ENCODE measurements at places on chromosomes 5 and 9.

DNA sequence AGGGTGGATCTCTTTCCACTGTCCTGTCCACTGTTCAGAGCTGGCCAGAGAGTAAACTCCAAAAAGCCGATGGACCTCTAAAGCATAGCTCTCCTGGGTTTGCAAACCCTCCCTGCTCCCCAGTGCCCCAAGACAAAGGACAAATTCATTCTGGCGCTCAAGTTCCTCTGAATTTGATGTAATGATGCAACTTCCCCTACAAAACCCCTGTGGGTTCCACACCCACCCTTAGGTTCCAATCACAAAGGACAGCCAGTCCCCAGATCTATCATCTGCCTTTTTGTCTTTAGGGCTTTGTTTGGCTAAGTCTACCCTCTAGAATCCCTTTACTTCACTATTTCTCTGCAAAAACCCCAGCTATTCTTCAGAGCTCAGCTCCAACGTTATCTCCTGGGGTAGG lies 57.4 kb upstream of the SLC25A51 start:
- DNase-seq: peak; percentile 84

GRCh38 chr9:73981405-73981804 lies 515.7 kb upstream of the RORB start:
- DNase-seq: no peak

DNA sequence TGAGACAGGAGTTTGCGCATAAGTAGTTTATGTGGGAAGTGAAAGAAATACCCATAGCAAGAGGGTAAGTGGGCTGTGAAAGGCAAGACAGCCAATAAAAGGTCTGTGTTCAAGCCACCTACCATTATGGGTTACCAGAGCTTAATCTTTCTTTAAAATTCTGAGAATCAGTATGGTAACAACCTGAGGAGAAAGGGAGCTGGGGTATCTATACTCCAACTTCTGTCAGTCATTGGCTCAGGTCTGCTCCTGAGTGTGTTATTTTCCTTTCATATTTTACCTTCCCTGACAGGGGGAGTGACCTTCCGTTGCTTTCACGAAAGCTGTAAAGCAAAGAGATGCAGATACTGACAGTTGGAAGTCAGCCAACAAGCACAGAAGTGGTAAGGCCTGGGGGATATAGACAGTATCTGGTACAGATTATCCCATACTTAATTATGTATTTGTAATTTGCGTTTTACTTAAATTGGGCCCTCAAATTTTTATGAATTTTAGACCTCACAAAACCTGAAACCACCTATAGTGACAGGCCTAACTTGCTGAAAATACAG lies 233.4 kb downstream of the RAB3C start:
- no peak for DNase-seq

DNA sequence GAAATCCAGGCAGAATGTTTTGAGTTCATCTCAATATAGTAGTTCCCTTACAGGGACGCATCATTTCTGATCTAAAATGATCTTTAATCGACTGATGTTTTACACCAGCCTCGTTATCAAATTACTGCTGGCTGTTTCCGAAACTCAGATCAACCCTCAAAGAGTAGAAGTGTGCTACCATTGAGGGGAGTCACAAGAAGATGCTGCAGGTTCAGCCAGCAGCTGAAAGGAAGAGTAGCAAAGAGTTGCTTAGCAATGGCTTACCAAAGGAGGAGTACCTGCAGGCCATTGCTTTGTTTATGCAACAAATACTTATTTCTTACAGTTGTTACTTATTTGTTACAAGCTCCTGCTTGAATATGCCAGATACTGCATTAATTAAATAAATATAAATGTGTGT lies 144.1 kb downstream of the EBF1 start:
- DNase-seq: no peak

- DNase-seq: no peak
Measured at GRCh38 chr5:74497706-74498105, 142.8 kb downstream of the ENC1 start.

- DNase-seq: no peak
Measured at GRCh38 chr5:160703547-160704189, 148.3 kb downstream of the ATP10B start.

DNA sequence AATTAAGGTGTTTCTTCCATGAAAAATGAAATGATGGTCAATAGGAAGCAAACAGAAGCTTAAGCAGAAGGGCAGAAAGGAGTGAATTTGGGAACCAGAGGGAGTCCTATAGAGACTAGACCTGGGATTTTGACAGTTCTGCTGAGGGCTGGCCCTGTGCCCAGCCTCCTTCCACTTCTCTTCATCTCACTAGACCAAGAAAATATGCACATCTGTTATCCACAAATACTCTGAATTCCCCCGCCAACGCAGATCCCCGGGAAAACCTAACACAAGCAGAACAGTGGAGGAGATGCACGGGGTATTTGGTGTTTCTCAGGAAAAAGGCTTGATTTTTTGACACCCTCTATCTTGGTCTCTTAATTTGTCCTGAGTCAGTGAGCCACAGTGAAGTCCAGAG lies 22.7 kb downstream of the GRIA1 start:
- no peak for DNase-seq

- peak; percentile 92 for DNase-seq
Measured at GRCh38 chr5:124963236-124963919, 216.9 kb upstream of the ZNF608 start.

DNA sequence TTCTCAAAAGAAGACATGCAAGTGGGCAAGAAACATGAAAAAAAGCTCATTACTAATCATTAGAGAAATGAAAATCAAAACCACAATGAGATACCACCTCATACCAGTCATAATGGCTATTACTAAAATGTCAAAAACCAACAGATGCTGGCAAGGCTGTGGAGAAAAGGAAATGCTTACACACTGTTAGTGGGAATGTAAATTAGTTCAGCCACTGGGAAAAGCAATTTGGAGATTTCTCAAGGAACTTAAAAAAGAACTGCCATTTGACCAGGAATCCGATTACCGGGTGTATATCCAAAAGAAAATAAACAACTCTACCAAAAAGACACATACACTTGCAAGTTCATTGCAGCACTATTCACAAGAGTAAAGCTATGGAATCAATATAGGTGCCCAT lies 595.4 kb upstream of the RIOK2 start:
- DNase-seq: no peak

GRCh38 chr9:121551985-121552753 lies 52.5 kb upstream of the GGTA1 start:
- peak; percentile 32 for DNase-seq

DNA sequence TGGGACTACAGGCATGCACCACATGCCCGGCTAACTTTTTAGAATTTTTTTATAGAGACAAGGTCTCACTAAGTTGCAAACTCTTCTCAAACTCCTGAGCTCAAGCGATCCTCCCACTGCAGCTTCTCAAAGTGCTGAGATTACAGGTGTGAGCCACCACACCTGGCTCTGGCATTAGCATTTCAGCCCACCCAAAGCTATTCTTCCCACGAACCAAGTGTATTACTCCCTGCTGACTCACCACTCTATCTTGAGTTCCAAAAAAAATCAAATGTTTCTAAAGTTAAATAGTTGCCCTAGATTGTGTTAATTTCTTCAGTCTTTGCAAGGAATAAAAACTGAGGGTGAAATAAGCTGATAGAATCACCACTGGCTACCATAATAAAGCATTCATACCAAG lies 205.5 kb downstream of the ARRDC3 start:
- no peak for DNase-seq

DNA sequence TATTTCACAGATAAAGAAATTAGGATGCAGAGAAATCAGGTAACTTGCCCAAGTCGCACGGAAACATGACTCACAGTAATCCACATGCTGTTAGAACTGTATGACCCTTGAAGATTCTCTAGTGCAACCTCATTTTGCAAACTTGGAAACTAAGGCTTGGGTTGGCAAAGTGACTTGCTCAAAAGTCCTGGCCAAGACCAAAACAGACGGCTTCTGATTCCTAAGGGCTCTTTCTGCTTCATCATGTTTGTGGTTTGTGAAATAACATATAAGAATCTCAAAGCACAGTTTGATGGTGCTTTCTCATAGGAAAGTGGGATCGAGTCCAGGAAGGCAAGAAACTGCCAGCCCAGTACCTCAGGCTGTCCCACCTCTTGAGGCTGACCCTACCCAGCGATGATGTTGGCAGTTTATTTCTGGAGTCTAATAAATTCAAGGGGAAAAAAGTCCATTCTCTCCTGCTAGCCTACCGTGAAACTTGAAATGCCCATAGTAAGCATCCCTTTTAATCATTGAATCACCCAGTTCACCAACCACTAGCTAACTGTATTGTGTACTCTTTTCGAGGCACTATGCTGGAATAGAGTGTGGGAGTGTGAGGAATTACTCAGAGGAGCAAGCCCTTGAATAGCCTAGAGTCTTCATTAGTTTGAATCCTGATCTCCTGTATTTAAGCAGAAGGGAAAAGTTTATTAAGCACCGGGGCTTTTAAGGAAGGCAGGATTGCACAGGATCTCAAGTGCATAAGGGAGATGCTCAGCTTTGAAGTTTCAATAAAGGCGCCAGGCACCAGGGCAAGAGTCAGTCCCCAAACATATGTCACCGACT lies 14.1 kb downstream of the CAPSL start:
- no peak for DNase-seq

DNA sequence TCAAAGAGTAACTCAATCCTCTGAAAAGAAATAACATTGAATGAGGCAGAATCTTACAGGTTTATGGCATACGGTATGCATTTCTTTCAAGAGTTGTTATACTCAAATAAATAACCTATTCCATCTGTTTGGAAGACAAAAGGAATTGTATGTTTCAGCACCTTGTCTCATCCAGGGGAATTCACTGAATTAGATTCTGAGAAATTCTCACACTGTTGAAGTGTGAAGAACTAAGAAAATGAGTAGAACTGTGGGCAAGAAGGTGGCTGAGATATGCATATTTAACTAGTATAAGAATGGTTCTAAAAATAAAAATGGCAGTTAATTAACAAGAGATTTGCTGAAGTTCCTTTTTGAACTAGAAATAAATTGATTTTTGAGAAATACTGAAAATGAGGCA lies 279.3 kb upstream of the DAP start:
- no peak for DNase-seq

DNA sequence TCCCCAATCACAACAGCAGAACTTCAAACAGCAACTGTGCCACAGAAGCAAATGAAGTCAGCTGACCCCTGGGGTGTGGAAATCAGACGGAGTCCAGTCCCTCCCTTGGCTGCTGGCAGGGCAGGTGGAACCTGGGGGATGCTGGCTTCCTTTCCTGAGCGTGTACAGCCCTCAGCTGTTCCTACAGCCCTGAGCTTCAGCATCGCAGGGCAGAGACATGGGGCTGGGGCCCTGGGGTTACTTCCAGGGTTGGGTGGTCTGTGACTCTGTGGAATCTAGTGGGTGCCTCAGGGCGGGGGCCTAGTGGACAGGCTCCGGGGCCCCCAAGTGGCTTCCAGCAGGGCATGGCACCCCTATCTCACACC lies 7.3 kb upstream of the RXRA start:
- DNase-seq: no peak

DNA sequence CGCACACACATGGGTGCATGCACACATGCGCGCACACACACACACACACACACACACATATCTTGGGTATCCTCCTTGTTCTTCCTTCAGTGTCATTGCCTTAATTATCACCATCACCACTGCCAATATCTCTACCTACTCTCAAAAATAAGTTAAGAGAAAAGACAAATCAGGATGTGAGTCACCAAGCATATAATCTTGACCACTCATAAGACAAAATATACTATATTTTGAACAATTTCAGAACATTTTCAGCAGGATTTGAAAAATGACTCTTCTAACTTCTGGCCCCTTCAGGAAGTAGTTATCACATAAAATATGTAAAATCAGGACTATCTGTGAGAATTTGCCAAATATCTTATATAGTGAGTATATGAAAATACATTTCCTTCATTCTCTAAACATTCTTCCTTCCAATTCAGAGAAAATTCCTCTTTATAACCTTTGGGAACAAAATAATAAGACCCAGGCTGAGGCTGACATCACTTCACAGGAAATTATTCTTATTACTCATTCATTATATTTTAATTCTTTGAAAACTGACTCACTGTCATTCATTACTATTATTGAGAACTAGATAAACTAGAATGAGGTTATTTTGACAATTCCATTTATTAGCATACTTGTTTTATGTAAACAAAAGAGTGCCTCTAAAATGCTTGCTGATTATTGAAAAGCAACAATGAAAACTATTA lies 772.0 kb upstream of the ACO1 start:
- DNase-seq: no peak

DNA sequence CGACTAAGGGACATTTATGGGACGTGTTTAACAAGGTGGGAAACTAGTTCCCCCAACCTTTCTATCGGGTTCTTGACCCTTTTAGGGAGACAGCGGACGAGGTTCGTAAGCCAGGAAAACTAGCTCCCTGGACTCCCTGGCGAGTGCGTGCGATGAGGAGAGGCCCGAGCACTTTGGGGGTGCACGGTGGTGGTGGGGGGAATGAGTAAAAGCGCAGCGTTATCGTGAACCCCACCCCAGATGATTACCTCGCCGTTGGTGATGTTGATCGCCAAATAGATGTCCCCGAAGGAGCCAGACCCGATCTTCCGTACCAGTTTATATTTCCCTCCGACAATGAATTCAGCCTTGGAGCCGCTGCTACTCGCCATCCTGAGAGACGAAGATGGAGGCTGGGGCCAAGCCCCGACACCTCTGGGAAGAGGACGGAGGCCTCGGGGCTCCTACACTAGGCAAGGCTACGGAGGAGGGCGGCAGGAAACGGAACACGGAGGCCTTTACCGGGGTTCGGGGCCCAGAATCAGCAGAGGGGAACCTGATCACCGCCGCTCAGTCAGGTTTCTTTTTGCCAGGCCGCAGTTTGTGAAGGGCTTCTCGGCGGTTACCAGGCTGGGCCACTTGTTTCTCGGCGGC lies 529 bp downstream of the CSNK1A1 start:
- peak; percentile 7 for DNase-seq

DNA sequence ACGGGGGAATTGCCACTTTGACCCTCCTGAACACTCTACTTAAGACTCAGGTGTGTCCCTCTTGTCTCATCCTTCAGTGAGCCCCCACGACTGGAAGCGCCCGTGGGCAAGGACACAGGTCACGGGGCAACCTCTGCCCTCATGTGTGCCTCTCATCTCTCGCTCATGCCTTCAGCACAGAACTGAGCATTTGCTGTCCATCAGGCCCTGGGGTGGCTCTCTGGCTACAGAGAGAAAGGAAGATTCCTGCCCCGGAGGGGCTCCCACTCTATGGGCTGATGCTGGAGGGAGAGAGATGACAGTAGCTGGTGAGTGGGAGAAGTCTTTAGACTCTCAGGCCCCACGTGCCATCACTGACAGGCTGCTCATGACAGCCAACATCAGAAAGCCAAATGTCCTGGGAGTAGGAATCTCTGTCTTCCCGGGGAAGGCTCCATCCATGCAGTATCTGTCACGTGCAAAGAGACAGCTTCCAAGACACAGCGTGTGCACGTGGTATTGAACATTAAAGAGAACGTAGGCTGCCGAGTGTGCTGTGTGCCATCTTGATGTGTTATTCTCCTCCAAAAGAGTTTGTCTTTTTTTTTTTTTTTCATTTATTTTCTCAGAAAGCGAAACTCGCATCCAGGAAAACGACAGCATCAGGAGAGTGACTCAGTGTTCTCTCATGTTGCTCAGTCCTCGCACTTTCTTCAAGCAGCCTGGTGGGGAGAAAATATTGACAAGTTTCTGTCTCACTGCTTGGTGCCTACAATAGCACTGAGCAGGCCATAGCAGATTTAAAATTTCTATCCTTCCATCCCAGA lies 190.5 kb downstream of the GAS1 start:
- DNase-seq: no peak

Data from MV-4-11 (cell line).